ENCODE measurements at places on chromosomes 2 and 18.

DNA sequence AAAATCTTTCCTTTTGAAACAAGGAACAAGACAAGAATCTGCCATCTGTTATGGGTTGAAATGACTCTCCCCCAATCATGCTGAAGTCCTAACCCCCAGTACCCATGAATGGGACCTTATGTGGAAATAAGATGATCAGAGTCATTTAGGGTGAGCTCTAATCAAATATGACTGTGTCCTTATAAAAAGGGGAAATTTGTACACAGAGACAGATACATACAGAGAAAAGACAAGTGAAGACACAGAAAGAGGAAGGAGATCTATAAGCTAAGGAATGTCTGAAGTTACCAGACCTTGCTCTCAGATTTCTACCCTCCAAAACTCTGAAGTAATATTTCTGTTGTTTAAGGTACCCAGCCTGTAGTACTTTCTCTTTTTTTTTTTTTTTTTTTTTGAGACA is 15.7 kb downstream of the TGFBRAP1 start:
- no peak for DNase-seq

DNA sequence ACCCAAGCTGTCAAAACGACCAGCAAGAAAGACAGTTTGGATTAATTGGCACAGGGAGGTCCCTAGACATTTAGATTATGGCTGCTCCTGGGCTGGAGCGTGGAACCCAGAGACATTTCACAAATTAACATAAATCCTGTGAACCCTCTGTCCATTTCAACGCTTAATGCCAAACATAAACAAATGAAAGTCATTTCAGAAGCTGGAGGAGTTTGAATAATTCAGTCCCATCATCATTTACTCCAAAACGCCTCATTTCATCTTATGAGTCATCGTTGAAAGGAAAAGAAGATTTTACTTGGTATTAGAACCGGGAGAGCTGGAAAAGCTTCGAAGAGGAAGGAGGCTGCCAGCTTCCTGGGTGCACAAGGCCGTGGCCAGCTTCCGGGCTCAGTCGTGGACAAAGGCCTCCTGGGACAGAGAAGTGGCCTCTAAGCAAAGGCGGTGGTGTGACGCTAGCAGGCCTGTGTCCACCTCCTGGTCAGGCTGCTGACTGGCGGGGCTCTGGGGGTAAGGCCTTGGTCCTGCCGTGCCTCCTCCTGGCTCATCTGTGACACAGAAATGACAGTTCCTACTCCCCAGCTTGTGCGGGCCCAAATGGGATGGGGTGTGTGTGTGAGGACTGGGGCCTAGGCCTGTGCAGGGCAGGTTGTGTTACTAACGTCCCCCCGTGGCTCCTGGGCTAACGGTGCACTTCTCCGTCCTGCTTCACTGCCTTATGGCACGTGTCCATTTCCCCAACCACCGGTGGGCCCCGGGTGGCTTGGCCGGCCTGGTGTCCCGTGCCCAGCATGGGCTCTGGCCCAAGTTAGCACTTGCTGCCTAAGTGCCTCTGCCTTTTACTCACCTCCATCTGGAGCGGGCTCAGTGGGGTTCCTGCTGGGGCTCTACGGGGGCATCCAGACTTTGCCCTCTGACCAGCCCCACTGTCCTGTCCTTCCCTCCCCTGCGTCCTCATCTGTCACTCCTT is 71.6 kb downstream of the RRM2 start:
- no peak for DNase-seq

- no peak for DNase-seq
These were observed 94.5 kb upstream of the CCDC150 start for GRCh38 chr2:196544906-196545433.

GRCh38 chr18:69021211-69021805 is 223.4 kb downstream of the CCDC102B start:
- DNase-seq, result no peak

- DNase-seq, result no peak
These were observed 50.0 kb upstream of the DSG1 start for GRCh38 chr18:31267823-31268481.

GRCh38 chr2:69353360-69353759 is 33.7 kb downstream of the GFPT1 start:
- no peak for DNase-seq

DNA sequence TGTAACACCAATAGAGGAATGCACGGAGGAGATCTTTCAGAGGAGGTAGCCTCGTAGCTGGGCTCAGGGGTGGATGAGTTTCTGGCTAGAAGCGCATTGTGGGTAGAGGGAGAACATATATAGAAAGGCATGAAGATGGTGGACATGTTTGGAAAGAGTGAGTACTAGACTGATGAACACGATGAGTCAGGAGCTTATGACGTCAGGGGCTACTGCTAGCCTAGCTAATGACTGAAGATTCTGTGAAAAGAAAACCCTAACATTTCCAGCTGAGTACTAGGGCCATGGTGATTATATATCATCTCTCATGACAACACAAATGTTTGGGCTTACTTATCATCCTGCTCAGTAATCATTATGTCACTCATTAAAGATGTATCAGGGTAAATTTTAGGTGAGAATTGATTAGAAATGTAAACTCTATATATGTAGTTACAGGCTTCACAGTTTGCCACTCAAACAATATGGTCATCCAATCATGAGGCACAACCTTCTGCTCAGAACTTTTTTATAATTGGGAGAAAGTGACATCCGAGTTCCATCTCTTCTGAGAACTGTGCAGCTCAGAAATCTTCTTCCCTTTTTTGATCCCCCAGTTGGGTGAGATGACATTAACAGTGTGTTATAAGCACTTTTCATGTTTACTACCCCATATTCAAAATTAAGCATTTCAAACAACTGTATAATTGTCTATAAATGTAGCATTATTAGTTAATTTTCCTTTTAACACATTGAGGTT is 22.2 kb upstream of the IL1RN start:
- peak; percentile 20 for DNase-seq

GRCh38 chr18:77037567-77037966 is 95.0 kb downstream of the MBP start:
- no peak for DNase-seq

GRCh38 chr18:24959051-24959476 is 392.9 kb downstream of the ZNF521 start:
- no peak for DNase-seq

DNA sequence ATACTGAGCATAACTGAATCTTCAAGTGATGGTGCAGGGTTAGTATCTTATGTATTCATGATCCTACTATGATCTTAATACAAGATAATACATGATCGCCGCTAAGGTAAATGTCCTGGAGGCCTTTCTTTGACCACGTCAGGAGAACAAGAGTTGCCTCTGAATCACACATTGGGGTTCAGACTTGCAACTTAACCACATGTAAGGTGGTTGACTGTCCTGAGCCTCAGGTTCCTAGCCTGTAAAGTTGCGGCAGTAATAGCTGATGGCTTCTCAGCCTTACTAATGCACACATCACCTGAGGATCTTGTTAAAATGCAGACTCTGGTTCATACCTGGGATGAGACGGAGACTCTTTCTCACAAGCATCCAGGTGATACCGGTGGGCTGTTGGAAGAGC is 112.5 kb downstream of the MGAT5 start:
- no peak for DNase-seq

GRCh38 chr2:182381225-182381624 is 45.6 kb downstream of the PDE1A start:
- DNase-seq, result no peak

- no peak for DNase-seq
These were observed 9.3 kb downstream of the MAP4K4 start for GRCh38 chr2:101706819-101707177.

- DNase-seq, result no peak
These were observed 11.6 kb upstream of the DYNC2LI1 start for GRCh38 chr2:43762286-43762685.

GRCh38 chr18:45081566-45082181 is 401.0 kb downstream of the SETBP1 start:
- no peak for DNase-seq

- DNase-seq, result no peak
These were observed 191.4 kb upstream of the VRK2 start for GRCh38 chr2:57855212-57855611.

GRCh38 chr2:102652126-102652525 is 32.8 kb downstream of the SLC9A2 start:
- DNase-seq, result no peak

DNA sequence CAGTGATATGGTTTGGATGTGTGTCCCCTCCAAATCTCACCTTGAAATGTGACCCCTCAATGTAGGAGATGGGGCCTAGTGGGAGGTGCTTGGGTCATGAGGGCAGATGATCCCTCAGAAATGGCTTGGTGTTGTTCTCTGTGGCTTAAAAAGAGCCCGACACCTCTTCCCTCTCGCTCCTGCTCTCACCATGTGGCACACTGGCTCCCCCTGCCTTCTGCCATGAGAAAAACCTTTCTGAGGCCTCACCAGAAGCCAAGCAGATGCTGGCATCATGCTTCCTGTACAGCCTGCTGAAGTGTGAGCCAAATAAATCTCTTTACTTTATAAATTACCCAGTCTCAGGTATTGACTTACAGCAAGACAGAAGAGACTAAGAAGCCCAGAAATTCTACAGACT is 357.1 kb downstream of the NRXN1 start:
- DNase-seq, result no peak

DNA sequence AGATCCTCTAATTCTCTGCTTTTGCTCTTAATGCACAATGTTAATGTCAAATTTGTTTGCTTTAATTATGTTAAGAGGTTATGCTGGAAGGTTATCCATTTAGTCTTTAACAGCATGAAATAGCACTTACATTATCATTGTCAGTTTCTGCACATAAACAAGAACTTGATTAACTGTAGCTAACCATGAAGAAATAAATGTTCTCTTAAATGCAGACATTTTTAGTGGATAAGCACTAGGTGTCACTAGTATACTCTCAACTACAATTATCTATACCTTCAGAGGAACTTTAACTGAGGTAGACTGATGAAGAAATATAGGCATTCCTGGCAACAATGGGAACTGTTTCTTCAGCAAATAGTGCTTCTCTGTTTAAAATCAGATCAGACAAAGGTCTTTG is 178.8 kb upstream of the CHST9 start:
- DNase-seq, result no peak

DNA sequence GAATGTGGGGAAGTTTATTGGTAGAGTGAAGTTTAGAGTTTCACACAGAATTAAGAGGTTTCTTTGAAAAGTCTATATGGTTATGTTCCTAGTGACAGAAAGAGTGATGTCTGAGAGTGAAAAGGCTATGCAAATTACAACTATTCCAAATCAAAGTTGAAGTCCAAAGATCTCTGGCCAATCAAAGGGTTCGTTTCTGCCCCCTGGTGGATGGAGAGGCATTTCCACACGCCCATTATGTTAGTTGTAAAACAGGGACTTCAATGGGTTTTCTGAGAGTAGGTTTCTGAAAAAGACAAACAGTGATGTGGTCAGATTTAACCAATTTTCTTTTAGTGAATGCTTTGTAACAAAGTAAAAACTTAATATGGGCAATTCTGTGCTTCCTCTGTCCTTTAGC is 441.5 kb upstream of the POU3F3 start:
- DNase-seq, result no peak

- DNase-seq, result no peak
These were observed 132.6 kb downstream of the DDX1 start for GRCh38 chr2:15724235-15724634.

GRCh38 chr2:121005453-121005852 is 269.8 kb downstream of the GLI2 start:
- no peak for DNase-seq

GRCh38 chr2:241224018-241224850 is 35.8 kb downstream of the ANO7 start:
- DNase-seq, result no peak

DNA sequence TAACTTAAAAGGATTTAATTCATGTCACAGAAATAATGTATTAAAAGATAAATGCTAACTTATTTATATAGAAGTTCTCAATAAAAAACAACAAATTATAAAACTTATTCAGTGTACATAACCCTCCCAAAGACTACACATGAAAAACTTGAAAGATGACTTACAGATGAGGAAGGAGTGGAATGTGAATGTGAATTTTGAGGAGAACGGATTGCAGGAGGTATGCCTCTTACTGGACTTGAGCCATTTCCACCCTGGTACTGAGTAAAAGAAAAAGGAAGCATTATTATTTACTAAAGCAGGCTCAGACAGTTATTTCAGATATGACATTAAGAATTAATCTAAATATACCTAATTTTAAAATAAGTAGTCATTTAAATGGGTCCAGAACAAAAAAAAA is 104.4 kb downstream of the TLK1 start:
- DNase-seq, result no peak

DNA sequence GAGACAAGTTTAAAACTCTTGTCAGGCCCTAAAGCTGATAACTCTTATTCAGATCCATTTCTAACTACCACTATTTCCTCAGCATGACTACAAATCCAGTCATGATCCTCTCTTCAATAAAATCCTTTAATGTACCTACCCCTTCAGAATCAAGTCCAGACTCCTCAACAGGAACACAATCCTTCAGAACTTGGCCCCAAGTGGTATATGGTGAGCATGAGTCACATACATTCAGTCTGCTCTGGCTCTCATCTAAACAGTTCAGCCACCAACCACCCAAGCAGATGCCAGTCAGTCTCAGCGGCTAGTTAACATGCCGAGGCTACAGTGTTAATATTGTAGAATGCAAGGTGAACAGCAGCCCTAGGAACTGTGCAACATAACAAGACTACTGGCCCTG is 9.7 kb downstream of the LMAN2L start:
- no peak for DNase-seq

GRCh38 chr18:13409026-13409425 is 190.5 kb downstream of the LDLRAD4 start:
- no peak for DNase-seq

DNA sequence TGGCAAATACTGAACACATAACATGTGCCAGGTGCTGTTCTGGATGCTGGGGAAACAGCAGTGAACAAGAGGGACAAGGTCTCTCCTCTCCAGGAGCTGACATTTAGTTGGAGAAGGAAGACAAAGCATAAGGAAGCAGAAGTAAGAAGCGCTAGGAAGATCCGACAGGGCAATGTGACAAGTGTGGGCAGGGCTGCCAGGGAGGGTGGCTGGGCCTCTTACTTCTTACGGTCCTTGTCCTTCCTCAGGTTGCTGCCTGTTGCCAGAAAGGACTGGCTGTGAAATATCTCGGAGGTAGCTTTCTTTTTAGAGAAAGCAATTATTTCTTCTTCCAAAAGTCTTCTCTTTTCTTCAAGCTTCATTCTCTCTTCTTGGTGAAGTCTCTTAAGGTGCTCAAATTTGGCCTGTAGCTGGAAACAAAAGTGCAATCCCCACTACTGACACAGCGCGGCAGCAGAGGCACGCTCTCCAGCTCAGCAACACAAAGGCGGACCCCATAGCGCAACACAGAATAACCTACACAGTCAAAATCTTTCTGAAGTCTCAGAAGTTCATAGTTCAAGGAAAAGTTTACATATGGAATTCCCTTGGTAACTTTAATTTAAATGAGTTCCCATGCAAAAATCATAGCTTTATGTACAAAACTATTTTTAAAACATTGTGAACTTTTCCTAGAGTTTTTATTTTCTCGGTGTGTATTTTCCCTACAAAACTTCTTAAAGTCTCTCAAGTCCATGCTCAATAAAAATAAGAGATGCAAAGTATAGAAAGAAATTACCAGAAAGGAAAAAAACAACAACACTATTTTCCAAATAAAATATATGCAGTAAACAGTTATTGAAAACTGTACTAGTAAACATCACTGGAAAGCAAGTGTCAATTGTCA is 67.7 kb downstream of the SEPTIN10 start:
- peak; percentile 57 for DNase-seq

Data from activated CD4-positive, alpha-beta T cell treated with anti-CD3 and anti-CD28 coated beads for 4 hours (primary cell).